ENCODE measurements at places on chromosomes 4 and X.

DNA sequence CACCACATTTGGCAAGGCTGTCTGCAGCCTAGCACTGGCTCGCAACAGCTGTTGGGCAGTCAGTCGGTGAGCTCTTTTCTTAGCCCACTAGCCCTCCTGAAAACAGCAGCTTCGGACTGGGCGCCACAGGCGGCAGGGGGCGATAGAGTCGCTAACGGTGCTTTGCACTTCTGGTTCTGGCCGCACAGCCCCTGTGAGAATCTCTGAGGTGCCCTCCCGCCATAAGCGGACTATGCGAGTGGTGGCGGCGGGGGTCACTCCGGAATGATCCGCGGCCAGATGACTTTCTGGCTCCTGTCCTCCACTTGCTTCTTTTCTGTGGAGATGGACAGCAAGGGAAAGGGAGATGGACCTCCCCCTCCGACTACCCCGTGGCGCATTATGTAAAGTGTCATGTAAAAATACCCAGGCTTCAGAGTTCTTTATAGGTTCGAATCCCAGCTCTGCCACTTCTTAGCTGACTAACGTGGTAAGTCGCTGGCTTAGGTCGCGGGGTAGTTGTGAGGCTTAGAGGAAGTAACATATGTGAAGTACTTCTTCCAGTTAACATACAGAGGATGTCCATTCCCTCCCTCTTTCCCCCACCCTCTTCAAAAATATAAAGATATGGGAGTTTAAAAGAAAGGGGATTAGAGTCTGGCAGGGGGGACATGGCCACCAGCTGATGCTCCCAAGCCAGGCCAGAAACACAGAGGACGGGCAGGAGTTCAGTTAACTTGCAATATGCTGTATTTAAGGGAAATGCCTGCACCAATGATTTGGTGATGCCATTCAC, 11.0 kb downstream of the ARHGAP36 start:
- DNase-seq, result no peak

DNA sequence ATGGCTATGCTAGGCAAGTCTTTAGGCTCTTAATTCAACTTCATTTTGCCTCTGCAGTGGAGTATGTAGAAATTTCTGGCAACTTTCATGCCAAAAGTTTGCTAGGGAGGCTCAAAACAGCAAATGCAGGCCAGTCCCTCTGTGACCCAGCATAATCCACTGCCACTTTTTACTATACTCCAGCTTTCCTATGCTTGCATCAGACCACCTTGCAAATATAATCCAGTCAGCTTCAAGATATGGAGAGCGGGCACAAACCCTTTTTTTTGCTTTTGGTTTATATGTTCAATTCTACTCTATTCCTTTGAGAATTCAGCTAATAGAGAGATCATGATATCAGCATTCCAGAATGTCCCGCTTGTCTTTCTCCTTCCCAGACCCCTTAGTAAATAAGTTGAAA, 192.0 kb upstream of the PABPC4L start:
- no peak for DNase-seq

DNA sequence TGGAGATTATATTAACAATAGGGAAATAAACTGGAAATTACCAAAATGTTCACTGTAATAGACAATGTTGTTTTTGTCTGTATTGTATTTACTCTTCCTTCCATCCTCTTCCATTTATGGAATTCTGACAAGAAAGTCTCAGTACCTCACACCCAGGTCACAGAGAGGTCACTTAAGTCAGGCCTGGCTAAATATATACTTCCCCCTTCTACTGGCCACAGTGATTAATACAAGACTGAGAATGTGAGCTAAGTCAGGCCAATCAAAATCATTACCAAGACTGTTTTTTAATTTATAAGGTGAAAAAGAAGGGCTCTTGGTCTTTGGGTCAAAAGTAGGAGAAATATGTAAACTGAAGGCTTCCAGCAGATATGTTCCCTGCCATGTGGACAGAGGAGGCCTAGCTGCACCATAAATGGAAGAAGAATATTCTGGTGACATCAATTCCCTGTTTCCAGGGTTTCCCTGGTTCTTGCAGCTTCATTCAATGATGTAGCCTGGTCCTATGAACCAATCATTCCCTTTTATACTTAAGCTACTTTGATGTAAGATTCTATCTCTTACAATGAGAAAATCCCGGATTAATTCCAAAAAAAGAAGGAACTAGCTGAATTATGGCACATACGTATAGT, 64.3 kb downstream of the LRBA start:
- DNase-seq, result no peak

DNA sequence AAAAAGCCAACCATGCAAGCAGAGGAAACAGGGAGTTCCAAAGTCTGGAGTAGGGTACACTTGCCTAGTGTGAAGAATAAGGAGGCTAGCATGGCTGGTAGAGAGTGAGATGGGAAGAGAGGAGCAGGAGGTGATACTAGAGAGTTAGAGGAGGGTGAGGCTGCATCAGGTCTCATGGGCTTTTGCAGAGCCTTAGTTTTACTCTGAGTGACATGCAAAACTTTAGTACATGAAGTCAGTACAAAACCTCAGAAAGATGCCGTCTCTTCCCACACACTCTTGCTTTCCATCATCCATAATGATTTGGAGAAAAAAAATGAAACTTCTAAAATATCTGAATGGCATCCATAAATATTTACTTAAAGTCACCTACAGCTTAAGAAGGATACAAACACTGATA, 5.0 kb downstream of the OPRPN start:
- no peak for DNase-seq

GRCh38 chr4:152771741-152772533, 7.6 kb downstream of the TIGD4 start:
- DNase-seq, result no peak

- DNase-seq, result peak; percentile 28
Measured at GRCh38 chr4:26484516-26484915, 5.8 kb downstream of the CCKAR start.

DNA sequence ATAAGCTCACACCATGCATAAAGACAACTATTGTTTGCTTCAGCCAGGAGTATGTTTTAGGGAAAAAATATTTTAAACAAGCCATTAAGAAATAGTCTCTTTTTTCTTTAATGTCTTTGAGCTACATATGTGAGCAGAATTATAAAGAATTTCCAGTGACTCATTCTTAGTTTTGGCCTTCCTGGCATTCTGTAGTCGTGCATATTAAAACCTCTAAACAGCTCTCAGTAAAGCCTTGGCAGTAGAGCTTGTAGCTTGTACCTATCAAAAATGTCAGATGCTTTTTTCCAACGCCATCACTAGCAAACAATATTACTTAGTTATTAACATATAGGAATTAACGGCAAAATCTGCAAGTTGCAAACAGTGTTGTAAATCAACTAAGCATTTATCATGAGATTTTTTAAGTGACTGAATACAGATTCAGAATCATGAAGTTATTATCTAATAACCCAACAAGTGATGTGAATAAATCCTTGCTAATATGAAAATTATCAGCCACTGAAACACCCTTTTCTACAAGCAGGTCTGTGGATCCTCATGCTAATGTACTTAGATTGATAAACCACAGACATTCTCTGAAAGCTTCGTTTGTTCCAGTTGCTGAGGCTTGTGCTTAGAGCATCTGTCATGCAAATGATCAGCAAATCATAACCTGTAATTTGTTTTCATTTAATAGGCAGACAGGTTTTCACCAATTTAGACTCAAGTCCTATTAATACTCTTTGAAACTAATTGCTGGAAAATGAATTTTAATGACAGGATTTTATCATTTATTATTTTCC, 412.0 kb upstream of the ATOH1 start:
- DNase-seq, result no peak

DNA sequence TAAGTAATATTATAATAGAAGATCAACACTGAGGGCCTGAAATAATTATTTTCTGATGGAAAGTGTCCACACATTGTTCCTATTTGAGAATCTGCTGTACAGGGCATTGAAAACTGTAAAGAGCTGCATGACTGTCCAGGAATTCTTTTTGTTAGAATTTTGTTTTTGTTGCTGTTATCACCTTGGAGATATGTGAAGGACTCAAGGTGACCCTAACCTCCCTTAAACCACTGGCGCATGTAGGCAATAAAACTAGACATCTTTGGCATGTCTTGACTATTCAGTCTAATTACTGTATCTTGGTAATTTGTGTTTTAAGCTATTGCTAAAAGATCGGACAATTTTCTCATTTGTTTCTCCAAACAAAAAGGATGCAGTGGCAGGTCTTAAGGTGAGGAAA, 55.5 kb upstream of the SMIM10 start:
- DNase-seq, result no peak

DNA sequence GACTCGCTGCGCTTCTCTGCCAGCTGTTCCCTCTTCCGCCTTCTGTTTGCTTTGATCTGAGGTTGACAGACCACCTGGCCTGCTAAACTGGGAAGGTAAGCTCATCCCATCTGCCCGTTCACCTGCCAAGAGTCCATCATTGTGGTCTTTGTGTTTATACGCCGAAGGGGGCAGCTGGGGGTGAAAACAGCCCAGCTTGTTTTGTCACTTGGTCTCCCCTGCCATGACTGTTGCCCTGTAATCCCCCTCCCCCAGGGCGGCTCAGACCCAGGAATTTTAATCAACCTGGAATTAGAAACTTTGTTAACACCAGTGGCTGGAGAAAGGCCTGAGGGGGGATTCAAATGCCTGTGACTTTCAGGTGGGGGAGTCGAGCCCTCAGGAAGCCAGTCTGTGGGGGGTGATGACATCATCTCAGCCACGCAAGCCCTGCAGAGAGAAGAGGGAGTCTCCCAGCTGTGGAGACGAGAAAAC, 333.3 kb downstream of the BCOR start:
- no peak for DNase-seq

DNA sequence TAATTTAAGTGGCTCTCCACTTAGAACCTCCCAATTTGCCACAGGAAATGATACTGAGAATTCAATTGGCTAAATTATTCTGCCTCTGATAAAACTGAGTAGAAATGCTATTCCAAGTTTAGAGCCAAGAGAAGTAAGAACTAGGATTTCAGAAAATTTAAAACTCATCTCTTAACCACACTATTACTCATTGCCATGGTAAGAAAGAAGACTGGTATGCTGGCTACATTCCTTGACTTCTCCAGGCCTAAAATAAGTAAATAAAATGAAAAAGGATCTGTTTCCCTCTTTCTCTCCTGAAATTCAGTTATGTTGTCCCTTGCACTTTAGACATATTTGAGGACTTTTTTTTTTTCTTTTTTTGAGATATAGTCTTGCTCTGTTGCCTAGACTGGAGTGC, 23.3 kb downstream of the ZNF280C start:
- peak; percentile 29 for DNase-seq

DNA sequence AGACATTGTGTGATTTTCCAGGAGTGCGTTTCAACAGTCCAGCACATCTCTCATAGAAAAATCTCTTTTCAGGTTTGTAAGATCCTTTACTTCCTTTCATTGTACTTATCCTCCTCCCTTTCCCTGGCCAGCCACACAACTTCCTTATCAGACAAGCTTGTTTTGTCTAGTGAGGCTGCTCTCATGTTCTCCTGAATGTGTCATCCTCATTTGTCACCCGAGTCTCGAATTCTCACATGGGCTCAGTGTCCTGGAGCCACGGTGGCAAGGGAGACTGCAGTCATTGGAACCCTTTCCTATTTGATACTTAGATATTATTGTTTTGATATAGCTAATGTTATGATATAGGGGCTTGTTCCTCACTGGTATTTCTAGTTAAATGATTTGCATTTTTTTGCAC, 16.9 kb downstream of the SYNPO2 start:
- DNase-seq, result no peak

DNA sequence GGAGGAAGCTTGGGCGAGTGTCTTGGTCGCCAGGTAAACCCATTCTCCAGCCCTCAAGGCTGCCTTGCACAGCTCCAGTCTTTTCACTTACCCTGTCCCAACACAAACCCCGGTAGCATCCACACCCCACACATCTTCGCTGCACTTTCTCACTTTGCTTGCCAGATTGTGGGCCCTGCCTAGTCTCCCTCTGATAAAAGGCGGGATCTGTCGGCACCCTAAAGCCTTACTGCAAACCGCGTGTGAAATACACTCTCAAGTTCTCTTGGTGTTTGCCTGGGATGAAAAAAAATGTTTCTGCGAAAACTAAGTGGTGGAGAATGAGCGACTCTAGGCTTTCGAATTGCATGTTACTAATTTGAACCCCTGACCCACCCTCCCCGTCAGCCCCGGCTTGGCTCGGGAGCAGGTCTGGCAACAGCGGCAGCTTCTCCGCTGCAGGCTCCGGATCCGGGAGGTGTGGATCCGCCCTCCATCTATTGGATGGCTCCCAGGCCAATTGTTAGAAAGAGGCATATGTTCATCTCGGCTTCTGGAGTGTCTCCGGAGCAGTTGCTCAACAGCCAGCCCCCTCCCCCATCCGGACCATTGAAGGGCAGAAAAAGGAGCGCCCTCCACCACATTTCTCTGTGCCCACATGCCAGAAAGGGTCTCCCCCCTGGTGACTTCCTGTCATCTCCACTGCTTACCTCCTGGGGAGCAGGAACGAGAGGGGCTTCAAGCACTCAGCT, 3.0 kb upstream of the CITED1 start:
- DNase-seq, result no peak

- no peak for DNase-seq
Measured at GRCh38 chrX:50629774-50630173, 159.1 kb upstream of the DGKK start.

- no peak for DNase-seq
Measured at GRCh38 chrX:80388206-80388605, 32.0 kb upstream of the TENT5D start.

- DNase-seq, result no peak
Measured at GRCh38 chr4:110460074-110460746, 15.7 kb upstream of the ENPEP start.

DNA sequence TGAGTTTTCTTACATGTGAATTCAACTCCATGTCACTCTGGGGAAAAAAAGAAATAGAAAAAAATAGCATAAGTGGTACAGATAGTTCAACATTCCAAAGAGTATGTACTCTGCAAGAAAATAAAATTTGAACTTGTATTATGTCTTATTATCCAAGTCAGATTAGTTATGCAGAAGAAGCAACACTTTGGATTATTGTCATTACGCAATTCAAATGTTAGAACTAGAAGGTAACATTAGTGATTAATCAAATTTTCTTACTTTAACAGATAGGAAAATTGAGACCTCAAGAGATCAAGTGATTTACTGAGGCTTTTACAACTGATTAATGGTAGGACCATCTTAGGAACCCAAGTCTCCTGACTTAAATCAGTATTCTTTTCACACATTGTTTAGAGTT, 159.1 kb downstream of the STIM2 start:
- no peak for DNase-seq

DNA sequence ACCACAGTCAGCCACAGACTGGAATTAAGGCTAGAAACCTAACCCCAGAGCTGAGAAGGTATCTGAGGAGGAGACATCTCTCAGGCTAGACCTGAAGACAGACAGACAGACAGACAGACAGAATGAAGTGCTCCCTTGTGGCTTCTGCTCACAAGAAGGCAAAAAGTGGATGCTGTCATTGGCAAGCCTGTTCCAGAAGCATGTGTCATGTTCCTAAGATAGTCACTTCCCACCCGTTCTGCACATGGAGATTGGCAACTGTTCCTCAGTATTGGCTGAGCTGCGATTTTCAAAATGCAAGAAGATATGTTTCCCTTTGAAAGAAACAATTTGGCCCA, 166.4 kb downstream of the NSUN7 start:
- DNase-seq, result no peak

GRCh38 chrX:39381422-39381821, 580.2 kb downstream of the MID1IP1 start:
- DNase-seq, result no peak

All from AG09309 (cell line).